ENCODE measurements at places on chromosomes 1 and 21.

DNA sequence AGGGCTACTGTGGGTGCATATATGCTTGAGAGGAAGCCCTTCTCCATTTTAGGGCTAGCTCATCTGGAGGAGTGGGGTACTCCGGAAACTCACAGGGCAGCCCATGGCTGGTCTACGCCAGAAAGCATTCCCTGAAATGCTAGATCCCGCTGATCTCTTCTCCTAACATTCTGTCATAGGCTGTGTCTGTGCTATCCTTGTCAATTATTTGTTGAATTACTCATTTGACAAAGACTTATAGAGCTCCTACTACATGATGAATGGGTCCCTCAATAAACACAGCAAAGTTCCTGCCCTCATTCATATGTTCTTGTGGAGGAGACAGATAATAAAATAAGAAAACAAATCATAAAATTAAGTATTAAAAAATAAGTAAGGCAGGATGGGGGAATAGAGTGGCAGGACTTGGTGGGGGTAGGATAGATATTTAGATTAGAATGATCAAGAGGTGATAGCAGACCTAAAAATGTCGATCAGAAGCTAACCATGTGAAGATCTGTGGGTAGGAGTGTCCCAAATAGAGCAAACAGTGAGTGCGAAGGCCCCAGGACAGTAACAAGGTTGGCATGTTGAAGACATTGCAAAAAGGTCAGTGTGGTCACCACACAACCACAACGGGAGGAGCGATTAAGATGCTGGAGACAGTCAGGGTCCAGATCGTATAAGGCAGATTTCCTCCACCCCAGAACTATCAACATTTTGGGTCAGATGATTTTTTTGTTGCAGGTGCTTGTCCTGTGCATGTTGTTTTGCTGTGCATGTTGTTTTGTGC lies 13.2 kb downstream of the NGF start:
- DNase-seq, result no peak

GRCh38 chr1:156177919-156178654 lies 15.8 kb upstream of the SLC25A44 start:
- no peak for DNase-seq

DNA sequence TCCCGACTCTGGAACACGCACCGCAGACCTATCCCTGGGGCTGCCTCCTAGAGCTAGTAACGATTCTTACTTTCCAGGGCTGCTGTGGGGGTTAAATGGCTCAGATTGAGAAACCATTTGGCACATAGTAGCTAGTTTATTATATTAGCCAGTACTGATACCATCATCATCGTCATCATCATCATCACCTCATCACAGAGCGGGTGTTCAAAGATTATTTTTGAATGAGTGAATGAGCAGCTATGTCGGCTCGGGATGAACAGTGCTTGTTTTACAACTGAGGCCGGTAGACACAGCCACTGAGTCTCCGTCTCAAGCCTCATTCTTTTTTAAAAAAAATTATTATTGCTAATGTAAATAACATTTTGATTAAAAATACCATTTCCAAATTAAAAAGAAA lies 13.5 kb upstream of the AJAP1 start:
- DNase-seq, result no peak

- DNase-seq, result no peak
Observed at GRCh38 chr1:8510041-8510823, 192.3 kb downstream of the SLC45A1 start.

- no peak for DNase-seq
Observed at GRCh38 chr1:119861547-119861946, 34.8 kb downstream of the ADAM30 start.
